ENCODE measurements at places on chromosomes 11 and 22.
A peak's percentile ranks its signal among the peaks of the same experiment; 100 is the strongest.

GRCh38 chr22:39134366-39135091 lies 18.0 kb downstream of the CBX7 start:
- no peak for DNase-seq

DNA sequence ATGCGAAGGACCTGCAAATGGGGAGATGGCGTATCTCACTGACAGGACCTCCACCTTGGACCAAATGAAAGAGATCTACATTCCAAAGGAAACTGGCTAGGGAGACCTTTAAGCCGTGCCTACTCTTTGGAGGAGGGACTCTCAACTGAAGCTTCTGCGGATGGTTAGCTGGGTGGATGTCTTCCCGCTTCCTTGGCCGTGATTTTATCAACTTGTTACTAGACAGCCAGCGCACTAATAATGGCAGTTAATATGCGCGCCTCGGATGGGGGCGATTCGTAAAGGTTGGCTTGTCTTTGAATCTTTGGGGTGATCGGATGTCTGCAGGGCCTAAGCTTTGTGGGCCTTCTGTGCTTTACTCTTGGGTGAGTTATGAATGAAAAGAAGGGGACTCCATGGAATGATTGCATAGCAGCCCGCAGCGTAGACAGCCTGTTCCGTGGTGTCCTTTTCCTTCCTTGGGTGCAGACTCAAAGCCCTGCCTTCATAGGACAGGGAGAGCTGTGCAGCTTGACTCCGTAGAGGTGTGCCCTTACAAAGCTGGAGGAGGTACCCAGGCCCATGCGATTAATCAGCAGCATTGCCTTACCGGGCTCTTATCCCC lies 1.5 kb downstream of the ZNRF3 start:
- DNase-seq = no peak

DNA sequence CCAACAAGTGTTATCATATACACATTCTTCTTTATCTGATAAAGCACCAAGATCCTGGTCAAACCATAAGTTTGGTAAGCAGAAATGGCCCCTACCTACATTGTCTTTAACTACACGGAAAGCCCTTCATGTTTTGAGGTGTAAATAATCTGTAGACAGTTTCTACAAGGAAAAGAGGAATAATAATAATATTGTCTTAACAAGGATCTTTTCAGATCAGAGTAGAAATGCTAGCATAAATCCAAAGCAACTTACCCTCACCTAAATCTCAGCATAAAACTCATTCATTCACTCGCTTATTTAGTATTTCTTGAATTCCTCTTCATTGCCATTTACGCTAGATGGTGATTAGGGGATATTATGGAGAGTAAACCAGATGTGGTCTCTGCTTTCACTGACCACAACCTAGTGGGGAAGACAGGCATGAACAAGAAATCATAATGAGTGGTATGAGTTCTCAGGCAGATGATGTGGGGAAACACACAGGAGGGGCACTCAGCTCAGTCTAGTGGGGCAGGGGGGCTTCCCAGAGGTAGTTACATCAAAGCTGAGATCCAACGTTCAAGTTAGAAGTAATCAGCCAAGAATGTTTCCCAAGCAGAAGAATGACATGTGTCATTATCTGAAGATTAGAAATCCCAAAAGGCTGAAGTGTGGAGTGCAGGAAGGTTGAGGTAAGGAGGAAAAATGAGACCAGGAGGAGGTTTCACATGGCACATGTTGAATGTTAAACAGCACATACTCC lies 65.4 kb upstream of the ZC3H12C start:
- no peak for DNase-seq

GRCh38 chr11:8603696-8604077 lies 9.7 kb upstream of the STK33 start:
- DNase-seq = no peak

DNA sequence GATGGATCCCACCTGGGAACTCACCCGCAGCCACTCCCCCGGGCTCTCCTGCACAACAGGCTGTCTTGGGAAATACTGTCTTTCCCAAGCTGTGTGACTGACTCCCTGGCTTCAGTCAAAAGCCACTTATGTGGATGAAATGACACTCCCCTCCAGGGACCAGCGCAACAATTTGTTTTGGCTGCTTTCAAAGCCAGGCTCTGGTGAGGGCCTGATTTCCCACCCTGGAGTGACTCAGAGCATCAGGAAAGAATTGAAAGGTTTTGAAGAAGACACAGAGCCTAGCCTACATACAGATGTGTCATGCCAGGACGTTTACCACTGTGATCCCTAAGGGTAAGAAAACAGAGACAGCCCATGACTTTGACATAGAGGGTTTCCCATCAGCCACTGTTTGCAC lies 550.5 kb downstream of the MIAT start:
- DNase-seq = peak; percentile 61

DNA sequence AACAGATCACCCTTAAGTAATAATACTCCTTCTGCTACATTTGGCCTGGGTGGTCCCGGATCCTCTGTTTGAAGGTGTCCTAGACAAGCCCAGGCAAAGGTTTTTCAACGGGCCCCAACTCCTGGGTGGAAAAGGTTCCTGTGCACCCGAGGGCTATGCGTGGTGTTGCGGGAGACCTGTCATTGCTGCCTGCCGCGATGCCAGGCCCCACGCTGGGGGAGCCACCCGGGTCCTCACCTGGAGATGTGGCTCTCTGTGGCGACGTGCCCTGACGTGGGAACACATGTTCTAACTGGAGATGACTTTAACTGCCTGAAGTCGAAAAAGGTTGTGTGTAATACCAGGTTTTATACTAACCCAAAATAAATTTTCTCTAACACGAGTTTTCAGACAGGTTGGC lies 467.1 kb downstream of the NTM start:
- no peak for DNase-seq

GRCh38 chr11:130157101-130157500 lies 2.5 kb upstream of the ST14 start:
- DNase-seq = peak; percentile 25

- no peak for DNase-seq
Measured at GRCh38 chr22:44088976-44089570, 65.0 kb downstream of the PARVB start.

- DNase-seq = no peak
Measured at GRCh38 chr22:38477585-38477984, 9.7 kb downstream of the KDELR3 start.

GRCh38 chr11:92728628-92729027 lies 240.8 kb upstream of the MTNR1B start:
- DNase-seq = no peak

DNA sequence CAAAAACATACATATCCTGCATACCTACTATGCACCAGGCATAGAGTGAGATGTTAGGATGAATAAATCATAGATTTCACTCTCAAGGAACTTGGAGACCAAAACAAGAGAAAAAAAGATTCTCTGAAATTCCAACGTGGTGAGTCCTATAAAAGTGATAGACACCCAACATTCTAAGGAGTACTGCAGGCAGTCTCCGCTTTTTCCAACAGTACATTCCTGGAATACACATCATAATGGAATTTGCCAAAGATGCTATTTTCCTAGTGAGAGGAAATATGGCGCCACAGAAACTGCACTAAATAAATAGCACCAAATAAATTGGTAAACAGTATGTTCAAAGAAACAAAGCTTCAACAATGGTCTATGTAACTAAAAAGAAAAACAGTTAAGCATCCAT lies 6.0 kb downstream of the TMEM123 start:
- DNase-seq = peak; percentile 75

GRCh38 chr11:62863687-62864335 lies 16.9 kb upstream of the SLC3A2 start:
- DNase-seq = no peak

GRCh38 chr11:111631666-111632039 lies 29.4 kb downstream of the SIK2 start:
- DNase-seq = peak; percentile 76

GRCh38 chr11:25183411-25183810 lies 686.6 kb downstream of the LUZP2 start:
- no peak for DNase-seq

- no peak for DNase-seq
Measured at GRCh38 chr11:60100516-60100915, 12.1 kb downstream of the MS4A2 start.

DNA sequence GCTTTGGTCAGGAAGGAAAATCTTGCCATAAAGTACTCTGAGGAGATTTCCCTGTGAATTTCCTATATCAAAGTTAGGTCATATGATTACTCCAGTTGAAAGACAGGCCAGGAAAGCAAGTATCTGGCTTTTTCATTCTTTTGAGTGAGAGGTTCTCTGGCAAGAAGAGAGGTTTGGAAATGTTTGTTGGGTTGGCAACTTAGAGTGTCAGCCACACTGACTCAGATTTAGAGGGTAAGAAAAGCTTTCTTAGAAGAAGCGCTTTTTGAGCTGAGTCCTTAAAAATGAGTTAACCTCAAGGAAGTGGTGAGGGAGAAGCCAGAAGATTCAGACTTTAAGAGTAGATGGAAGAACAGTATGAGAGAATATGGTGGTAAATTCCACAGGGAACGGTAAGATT lies 86.1 kb upstream of the BDNF start:
- no peak for DNase-seq

DNA sequence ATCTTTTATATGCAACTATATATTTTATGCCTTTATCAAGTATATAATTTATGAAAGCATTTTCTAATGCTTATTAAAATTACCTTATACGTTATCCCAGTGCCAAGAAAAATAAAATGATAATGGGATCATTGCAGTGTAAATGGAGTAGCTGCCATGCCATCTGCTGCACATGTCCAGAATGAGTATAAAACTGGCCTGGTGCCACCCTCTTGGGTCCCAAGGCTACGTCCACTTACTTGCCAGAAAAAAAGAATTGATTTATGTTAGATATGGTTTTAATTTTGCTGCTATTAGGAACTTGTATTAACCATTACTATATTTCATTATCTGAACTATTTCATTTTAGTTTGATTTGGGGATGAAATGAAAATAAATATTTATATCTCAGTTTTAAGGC lies 1127.1 kb upstream of the CNTN5 start:
- DNase-seq = no peak

- peak; percentile 48 for DNase-seq
Measured at GRCh38 chr11:123729602-123730001, 11.9 kb downstream of the ZNF202 start.

- DNase-seq = no peak
Measured at GRCh38 chr11:17508306-17508705, 31.7 kb upstream of the ABCC8 start.

DNA sequence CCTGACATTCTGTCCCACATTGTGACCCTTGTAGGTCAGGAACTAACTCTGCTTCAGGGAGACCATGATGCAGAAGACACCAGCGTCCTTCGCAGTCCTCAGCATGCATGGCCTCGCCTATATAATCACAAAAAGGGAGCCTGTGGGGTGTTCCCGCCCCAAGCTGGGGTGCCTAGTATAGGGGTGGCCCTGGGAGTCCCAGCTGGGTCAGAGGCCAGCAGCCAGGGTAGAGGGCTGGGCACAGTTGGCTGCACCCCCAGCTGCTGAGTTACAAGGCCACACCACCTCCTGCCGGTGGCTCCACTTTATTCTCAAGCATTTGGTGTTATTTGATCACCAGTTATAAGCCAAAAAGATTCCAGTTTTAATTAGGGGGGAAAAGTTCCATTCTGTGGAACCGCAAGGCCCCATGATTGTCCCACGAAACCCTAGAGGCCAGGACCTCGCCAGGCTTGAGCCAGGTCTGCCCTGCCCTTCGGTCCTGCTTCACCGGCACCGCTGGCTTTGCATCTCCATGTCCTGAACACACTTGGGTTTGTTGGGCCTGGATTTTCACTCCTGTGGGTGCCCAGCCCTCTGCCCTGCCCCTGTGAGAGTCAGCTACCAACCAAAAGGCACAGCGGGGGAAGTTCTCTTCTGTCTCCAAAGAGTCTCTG lies 15.0 kb upstream of the GNB1L start:
- no peak for DNase-seq

GRCh38 chr11:112455791-112456190 lies 195.1 kb upstream of the PLET1 start:
- DNase-seq = peak; percentile 46

- peak; percentile 8 for DNase-seq
Measured at GRCh38 chr22:36871669-36872081, 10.9 kb downstream of the NCF4 start.

DNA sequence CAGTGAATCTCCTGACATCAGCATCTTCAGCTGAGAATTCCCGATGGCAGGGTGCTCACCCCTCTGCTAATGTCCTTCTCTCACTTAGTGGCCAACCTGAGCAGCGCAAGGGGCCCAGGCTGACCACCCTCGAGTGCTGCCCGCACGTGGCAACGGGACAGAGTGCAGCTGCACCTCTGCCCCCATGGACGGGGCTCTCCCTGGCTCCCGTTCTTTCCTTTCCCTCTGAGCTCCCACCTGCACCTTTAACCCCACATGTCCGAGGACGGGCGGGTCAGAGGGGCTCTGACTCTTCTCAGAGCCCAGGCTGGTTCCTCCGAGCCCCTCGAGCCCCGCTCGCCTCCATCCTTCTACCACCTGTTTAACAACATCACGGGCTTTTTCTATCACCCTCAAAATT lies 19.8 kb downstream of the MOB2 start:
- DNase-seq = no peak

GRCh38 chr11:118634431-118635236 lies 27.2 kb downstream of the PHLDB1 start:
- no peak for DNase-seq

GRCh38 chr22:27170491-27170890 lies 513.1 kb downstream of the MIAT start:
- DNase-seq = peak; percentile 55

- DNase-seq = no peak
Measured at GRCh38 chr22:18110194-18110953, at the start of gene TUBA8. TSS of gene TUBA8 (plus strand) at chr22:18110809. CDS start at chr22:18110866, 57 bp downstream.

DNA sequence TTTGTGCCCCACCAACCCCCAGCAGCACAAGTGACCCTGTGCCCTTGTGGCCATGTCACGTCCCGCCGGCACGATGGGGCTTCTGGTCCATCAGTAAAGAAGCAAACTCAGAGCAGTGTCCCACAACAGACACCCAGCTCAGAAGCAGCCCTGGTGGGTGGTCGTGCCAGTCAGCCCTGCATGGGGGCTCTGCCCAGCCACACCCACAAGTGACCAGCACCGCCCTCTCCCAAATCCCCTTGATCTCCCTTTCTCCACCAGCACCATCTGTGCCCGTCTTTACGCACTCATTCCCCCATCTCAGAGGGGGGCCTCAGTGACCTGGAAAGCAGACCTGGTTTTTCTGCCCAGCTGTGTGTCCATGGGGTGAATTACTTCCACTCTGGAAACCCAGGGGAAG lies 149.1 kb downstream of the DSCAML1 start:
- DNase-seq = no peak

GRCh38 chr11:36317992-36318391 lies 21.9 kb downstream of the PRR5L start:
- DNase-seq = no peak

GRCh38 chr11:91792779-91793262 lies 431.8 kb upstream of the FAT3 start:
- DNase-seq = peak; percentile 34

- no peak for DNase-seq
Measured at GRCh38 chr11:134755535-134755934, 343.5 kb upstream of the B3GAT1 start.

- no peak for DNase-seq
Measured at GRCh38 chr22:17897426-17897825, 123.2 kb upstream of the BID start.

GRCh38 chr11:103682318-103683184 lies 353.9 kb upstream of the DDI1 start:
- peak; percentile 61 for DNase-seq

- DNase-seq = no peak
Measured at GRCh38 chr11:1872267-1872985, 19.3 kb downstream of the PRR33 start.
